ENCODE measurements at places on chromosomes 5 and 9. TPM values are rescaled to one million over a fixed set of nuclear protein-coding genes. Genes with fewer than 3 reads are reported as not detected.

The HRCT1 gene
- not detected for total RNA-seq

The TMEM252 gene
- not detected for total RNA-seq

The GFI1B gene
- not detected for total RNA-seq

- H3K36me3 ChIP-seq: no peaks in the 10 kb centered on the region
- H3K27me3 ChIP-seq: no peaks in the 10 kb centered on the region
- no peaks in the 10 kb centered on the region for H3K4me1 ChIP-seq
- no peak for DNase-seq
- no peak overlapping the region for H3K27ac ChIP-seq
Measured at GRCh38 chr5:3899093-3899492, 303.5 kb downstream of the IRX1 start.

DNA sequence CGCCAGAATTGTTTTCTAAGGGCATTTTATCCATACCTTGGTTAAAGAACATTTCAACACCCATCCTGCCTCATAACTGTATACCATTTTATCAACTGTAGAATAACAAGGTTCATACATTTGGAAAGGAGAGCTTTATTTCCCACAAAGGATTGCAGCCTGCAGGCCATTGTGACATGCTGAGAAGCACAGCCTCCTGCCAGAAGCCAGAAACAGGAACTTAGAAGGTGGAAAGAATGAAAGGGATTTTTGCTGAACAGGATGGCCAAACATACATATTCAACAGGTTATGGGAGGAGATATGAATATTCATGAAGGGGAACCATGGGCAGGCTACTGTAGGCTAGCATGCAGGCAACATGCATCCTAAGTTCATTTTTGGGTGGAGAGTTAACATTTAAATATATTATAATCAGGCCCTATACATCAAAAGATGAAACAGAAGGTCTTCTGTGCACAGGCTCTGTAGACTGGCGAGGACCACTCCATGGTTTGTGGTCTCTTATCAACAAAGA lies 59.9 kb upstream of the DIRAS2 start:
- H3K27ac ChIP-seq: no peak overlapping the region
- no peak overlapping the region for H3K4me3 ChIP-seq
- H3K27me3 ChIP-seq: peaks cover 8% of the 10 kb centered on the region
- no peaks in the 10 kb centered on the region for H3K4me1 ChIP-seq
- DNase-seq: no peak
- no peaks in the 10 kb centered on the region for H3K36me3 ChIP-seq

DNA sequence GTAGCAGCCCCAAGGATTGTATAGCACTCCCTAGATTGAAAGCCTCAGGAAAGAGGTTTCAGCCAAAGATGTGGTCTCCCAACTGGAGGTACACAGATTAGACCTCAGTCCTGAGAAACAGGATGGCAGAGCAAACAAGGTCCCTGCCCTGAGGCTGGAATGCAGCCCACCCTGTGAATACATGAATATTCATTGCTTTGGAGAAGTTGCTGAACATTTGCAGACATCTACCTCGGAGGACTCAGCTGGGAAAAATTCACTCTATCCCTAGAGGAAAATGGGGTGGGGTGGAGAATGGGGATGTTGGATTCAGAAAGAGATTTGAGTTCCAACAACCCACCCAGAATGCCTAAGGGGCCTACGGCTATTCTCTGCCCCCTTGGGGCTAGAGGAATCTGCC lies 129.4 kb downstream of the SLIT3 start:
- no peak for DNase-seq
- no peak overlapping the region for H3K27ac ChIP-seq
- peaks cover 2% of the 10 kb centered on the region for H3K27me3 ChIP-seq
- no peaks in the 10 kb centered on the region for H3K36me3 ChIP-seq
- no peak overlapping the region for H3K4me3 ChIP-seq

- H3K36me3 ChIP-seq: no peaks in the 10 kb centered on the region
- DNase-seq: no peak
- no peak overlapping the region for H3K4me3 ChIP-seq
- no peaks in the 10 kb centered on the region for H3K27me3 ChIP-seq
Measured at GRCh38 chr5:125205601-125206225, 459.3 kb upstream of the ZNF608 start.
